ENCODE measurements at places on chromosomes 7 and 10.

DNA sequence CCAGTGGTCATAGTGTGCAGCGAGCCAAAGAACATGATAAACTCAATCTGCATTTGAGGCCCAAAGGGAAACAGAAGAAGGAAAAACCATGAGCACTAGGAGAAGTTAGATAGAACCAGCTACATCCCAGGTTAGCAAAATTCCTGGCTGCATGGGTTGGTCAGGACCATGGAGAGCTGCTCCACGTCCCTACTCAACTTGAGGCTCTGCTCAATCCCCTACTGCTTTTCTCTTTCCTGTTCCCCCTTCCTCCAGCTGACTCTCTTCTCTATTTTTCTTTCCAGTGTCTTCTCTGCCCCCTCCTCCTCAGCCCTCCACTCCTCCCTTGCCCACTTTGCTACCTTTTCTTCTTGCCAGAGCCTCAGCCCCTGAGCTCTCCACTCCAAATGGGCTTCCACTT, 21.9 kb upstream of the VSIR start:
- DNase-seq: peak; percentile 46

DNA sequence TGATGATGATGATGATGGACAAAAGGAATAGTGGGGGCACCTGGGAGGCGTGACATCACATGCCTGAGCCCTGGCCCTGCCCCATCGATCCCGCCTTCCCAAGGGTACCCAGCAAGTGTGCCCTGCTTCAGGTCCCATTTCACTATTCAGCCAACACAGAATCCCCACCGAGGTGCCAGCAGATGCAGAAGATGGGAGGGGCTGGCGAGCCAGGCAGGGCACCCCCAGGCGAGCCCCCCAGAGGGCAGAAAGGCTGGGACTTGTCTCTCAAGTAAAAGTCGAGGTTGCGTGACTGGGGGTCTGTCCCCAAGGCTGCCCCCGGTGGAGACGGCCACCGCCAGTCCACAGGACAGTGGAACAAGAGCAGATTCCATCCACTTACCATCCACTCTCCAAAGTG, 57.5 kb downstream of the INSIG1 start:
- no peak for DNase-seq

- no peak for DNase-seq
Measured at GRCh38 chr10:48469516-48470020, 135.3 kb downstream of the ARHGAP22 start.

DNA sequence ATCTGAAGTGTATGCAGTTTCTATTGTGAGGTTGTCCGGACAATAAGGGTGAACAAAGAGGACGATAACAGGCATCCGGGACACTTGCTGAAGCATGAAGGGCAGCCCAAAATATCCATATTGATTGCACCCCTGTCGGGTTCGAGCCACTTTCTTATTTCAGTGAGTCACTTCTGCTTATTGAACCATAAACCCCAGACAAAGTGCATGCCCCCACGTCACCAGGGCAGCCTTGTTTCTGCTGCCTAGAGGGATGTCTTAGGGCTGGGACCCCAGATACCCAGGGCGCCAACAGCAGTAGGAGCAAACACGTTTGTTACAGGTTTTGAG, 175.3 kb upstream of the LYZL1 start:
- DNase-seq: no peak

GRCh38 chr7:102050864-102051460, 233.5 kb downstream of the CUX1 start:
- DNase-seq: no peak

- no peak for DNase-seq
Measured at GRCh38 chr7:157757776-157758467, 421.1 kb downstream of the DNAJB6 start.

- peak; percentile 12 for DNase-seq
Measured at GRCh38 chr10:119812684-119813083, 60.0 kb downstream of the MCMBP start.

All from RPMI8226 (cell line).